ENCODE measurements at places on chromosomes 6 and 20.

- no peak for DNase-seq
Observed at GRCh38 chr6:12490904-12491571, 200.9 kb downstream of the EDN1 start.

DNA sequence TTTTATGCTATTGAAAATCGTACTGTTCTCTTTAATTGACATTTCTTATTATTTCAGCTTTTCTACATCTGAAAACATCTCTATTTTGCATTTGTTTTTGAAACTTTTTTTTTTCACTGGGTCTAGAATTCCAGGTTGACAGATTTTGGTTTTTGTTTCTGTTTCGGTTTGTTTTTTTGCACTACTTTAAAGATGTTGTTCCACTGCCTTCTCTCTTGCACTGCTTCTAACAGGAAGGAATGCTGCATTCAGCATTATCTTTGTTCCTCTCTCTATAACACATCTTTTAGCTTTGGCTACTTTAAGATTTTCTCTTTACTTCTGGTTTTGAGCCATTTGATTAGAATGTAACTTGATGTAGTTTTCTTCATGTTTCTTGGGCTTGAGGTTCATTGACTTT, 20.1 kb upstream of the SLC17A1 start:
- no peak for DNase-seq

- DNase-seq: peak; percentile 49
Observed at GRCh38 chr6:128725271-128726233, 157.4 kb upstream of the LAMA2 start.

DNA sequence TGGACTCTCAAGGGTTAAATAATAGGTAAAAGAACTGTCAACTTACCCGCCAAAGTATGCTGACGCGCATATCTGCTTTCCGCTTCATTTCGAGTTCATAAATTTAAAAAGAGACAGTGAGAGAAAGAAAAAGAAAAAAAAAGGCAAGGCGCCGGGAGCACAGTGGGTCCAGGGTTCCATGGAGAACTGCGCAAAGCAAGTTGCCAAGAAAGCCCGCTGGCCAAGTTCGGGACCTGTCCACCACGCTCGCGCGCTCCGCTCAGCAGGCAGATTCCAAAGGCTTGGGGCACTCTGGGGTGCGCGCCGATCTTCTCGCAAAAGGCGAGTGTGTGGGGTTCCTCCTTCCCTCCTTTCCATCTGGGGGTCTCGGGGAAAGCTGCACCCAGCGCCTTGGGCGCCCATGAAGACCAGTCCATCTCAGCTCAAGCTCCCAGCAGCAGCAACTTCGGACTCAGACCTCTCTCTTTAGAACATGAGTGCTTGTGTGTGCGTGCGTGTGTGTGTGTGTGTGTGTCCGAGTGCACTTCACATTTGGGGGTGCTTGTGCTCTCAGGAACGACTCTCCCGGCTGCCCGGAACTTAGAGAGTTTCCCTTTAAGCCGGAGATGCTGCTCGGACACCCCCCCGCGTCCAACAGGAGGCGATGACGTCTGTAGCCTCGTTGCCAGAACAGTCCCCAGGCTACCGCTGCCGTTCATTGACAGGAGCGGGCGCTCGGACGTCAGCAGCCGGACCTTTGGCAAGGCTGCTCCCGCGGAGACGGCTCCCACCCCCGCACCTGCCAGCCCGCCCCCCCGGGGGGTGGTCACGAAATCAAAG, 180.0 kb downstream of the TBXT start:
- DNase-seq: peak; percentile 48

DNA sequence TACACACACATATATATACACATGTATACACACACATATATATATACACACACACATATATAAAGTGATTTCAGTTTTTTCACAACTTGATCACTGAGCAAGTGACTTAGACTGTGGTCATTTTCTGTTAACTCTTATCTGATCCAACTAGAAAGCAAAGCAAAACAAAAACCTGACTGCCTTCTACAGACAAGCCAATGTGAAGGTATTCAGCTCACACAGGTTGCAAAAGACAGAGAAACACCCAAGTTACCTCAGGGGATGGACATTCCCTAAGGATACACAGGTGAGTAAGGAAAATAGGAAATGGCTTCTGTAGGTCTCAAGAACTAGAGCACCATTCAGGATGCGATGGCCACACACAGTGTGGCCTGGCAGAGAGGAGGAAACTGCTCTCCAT, 58.4 kb upstream of the IER3 start:
- no peak for DNase-seq

DNA sequence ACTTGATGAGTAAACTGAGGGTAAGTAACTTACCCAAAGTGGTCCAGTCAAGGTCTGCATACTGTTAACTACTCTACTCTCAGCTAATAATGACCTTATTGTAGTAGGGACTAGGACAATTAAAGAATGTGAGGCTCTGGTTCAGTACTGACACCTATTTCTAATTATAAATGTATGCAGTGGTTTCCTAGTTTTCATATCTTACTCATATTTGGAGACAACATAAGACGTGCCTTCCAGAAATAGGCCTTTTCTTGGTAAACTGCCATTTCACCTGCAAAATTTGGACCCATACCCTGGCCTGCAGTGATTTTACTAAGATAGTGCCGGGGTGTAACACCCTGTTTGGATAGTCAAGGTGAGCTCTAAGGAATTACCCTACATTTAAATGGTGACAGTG, 24.7 kb downstream of the GJA1 start:
- no peak for DNase-seq

Measured in globus pallidus (tissue), 1 donor.